ENCODE measurements at places on chromosomes 11 and 22.
A peak's percentile ranks its signal among the peaks of the same experiment; 100 is the strongest.

GRCh38 chr11:134501406-134502152 lies 89.5 kb upstream of the B3GAT1 start:
- no peak for DNase-seq

- no peak for DNase-seq
Observed at GRCh38 chr11:58674609-58675008, 52.1 kb downstream of the CNTF start.

- no peak for DNase-seq
Observed at GRCh38 chr11:111759778-111760407, 6.3 kb downstream of the PPP2R1B start.

DNA sequence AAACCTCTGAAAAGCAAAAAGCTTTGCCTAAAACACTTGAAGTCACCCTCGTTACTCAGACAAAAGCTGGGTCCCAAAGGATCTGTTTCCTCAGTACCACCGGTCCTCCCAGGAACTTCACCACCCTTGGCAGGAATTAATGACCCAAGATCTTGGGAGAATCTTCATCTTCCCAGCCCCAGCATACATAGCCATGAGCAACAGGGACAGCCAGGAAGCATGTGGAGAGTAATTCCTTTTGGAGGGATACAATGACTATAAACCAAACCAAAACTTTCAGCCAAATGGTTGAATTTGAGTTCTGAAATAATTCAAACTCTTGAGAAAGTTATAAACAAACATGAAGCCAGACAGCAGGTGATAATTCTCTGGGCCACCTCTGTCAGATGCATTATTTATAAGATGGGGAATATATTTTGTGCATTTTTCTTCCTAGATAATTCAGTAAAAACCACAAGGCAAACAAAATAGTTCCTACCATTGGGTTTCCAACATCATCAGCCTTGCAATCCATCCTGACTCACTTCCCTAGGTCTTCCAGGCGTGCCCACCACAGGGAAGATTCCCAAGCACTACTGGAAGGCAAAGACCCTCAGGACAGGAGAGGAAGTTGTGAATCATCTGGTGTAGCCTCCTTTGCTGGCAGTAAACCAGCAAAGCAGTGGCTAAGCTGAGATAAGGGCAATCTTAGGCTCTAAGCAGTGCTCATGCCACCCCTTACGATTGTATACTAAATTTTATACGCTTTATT lies 71.7 kb upstream of the DRD2 start:
- no peak for DNase-seq

GRCh38 chr11:3091081-3091845 lies 34.0 kb upstream of the CARS1 start:
- DNase-seq: no peak

DNA sequence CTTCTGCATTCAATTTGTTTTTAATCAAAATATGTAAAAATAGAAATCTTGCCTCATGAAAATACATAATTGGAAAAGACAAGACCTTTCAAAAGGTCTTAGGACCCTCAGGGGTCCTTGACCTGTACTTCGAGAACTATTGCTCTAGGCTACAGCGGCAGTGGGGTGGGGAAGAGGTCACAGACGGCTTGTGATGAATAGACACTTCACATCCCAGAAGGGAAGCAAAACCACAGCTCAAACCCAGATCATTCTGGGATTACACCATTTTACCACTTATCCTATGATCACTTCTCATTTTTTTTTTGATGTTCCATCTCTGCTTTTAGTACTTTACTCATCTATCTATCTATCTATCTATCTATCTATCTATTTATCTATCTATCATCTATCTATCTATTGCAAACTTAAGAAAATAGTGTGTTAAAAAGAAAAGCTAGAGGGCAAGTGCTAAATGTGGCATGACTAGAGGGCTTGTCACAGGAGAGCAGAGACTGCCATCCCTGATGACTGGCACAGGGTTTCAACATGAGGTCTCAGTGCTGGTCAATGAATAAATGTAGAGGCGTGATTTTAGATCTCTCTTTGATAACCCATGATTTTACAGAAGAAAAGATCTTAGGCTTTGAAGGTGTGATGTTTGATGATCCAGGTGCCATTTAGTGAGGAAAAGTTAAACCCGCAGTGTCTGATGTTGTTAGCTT lies 37.1 kb downstream of the RNF141 start:
- no peak for DNase-seq

- no peak for DNase-seq
Observed at GRCh38 chr11:85348945-85349344, 278.2 kb downstream of the DLG2 start.

DNA sequence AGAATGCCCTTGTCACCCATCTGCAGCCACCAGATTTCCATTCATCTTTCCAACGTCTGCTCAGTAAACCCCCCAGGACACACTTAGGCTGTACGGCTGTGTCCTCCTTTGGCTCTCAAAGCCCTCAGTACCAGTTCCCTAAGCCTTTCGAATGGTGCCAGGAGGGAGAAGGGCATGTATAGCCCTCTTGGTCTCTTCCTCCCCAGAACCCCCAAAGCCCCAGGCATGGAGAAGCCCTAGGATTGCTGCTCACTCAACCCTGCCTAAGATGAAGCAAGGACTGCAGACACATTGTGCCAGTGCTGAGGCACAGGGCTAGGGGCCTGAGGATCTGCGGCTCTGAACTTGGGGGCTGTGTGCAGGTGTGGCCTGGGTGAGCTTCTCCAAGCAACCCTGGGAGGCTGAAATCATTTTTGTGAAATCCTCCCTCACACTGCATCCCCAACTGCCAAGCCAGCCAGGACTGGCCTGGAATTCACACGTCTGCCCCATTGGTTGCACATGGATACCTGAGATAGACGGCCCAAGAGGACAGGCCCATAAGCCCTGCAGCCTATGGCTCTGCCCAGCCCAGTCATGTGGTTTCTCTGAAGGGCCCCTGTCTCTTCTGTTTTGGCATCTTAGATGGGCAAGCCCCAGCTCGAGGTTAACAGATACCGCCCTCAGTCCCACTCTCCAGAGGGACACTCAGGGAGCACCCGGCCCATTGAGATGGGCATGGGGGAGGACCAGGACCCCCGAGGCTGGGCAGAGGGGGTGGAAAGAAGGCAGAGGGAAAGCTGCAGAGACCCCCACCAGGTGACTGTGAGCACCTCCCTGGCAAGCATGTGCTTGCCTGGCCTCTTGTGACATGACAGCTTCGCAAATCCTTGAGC lies 34.0 kb downstream of the KCNQ1OT1 start:
- DNase-seq: no peak

DNA sequence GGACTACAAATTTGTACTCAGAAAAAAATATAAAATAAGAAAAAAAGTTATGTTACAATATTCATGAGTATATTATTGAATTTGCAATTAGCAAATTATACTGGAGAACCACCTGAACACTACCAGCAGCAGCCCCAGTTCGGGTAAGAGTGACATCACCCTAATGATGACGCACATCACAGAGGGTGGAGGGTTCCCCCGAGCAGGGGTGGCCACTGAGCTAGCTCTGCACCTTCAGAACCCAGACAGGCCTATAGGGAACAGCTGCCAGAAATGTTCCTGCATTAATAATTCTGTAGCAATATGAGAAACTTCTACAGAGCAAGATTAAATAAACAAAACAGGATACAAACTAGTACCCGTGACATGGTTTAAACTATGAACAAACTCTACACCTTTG lies 17.5 kb upstream of the ARAP1 start:
- DNase-seq: no peak

DNA sequence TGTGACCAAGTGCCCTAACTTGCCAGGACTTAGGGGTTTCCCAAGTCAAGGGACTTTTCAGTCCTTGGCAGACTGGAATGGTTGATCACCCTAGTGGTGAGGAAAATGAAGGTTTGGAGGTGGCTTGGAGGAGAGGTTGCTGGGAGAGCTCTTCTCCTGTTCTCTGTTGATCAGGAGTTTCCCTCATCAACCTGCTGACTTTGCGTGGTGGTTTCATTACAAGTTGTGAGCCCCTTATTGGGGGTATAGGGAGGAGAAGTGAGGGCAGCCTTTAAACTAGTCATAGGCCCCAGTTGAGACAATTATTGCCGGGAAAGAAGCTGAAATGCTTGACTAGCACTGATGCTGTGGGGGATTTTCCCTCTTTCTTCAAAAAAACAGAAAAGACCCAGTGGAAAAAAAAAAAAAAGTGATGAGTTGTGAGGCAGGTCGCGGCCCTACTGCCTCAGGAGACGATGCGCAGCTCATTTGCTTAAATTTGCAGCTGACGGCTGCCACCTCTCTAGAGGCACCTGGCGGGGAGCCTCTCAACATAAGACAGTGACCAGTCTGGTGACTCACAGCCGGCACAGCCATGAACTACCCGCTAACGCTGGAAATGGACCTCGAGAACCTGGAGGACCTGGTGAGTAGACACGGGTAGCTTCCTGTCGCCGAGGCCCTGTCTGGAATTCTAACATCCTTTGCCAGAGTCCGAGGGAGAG lies at the start of gene CXCR5:
Gene CXCR5, plus strand, starts transcription at position 525 of the 704 bp plus-strand sequence. Its CDS starts 50 bp downstream, at position 575.
- DNase-seq: no peak

GRCh38 chr22:50416996-50417395 lies 57.8 kb downstream of the SBF1 start:
- DNase-seq: no peak

DNA sequence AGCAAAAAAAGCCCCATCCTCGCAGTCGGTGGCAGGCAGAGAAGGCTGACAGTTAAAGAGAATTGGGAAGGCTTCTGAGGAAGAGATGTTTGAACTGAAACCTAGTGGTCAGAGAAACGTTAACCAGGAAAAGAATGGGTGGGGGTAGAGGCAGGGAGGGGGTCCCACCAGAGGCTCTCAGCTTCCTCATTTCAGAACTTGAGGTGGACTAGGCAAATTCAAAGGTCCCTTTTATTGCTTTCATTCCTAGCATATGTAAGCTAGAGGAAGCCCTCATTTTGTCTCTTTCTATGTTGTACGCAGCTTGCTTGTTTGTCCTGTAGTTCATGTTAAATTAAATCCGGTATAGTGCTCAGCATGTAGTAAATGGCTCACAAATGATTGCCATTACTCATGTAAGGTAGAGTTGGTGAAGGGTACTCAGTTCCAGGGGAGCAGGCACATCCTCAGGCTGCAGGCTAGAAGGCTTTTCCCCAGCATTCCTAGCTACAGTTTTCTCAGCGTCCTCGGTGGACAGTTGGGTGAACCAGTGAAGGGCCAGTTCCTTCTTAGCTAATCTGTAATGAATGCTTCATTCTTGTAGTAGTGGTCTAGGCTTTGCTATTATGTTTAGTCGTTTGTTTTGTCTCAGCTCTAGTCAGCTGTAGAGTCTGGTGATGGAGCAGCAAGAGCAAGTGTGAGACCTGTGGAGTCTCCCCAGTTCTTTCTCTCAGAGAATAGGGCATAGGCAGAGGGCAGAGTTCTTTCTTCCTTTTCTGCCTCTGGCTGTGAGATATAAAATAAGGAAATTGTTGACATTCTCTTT lies 58.6 kb downstream of the UVRAG start:
- DNase-seq: peak; percentile 59

GRCh38 chr11:12180257-12181205 lies 70.1 kb downstream of the MICAL2 start:
- no peak for DNase-seq

GRCh38 chr11:125578783-125579182 lies 9.5 kb downstream of the EI24 start:
- DNase-seq: no peak

DNA sequence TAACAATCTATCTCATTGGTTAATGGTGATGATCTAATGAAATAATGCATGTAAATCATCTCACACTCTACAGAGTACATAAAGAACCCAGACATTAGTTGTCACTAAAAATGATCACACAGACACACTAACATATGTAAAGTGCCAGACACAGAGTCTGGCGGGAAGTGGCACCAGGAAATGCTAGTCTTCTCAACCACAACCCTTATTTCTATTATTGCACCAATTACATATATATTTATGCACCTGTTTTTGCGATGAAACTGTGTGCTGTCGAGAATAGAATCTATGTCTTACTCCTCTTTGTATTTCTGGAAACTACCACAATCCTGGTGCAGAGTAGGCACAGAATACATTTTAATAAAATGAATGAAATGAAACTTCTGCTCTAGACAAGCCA lies 25.9 kb upstream of the POU2AF3 start:
- no peak for DNase-seq

DNA sequence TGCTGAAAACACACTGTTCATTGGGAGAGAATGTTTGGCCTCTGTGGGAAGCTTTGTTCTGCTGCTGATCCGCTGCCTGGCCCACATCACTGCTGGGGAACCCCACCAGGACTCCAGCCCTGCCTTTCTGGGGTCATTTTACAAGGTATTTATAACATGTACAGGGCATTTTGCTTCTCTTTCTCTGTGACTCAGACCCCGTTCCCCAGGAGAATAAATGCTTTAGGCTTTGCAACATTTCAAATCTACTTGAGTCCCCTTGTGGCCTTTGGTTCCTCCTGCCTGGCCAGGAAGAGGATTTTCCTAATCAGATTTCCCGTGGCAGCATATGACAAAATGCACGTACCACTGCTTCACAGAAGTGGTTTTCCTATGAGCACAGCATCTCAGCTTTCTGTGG lies 43.0 kb downstream of the BTG4 start:
- no peak for DNase-seq

DNA sequence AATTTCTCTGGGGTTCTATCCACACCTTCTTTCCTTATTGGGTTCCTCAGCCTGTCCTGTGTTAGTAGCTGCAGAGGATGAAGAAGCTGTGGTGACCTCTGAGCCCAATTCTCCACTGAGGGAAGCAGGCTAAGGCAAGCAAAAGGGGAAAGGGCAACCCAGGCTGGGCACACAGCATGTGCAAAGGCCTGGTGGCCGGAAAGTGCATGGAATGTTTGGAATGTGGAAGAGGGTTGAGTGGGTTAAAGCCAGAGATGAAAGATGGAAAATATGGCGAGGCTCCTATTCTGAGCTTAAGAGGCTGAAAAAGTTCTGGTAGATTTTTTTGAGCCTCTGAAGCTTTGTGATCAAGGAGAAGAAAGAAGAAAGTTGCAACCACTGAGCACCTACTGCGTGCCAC lies 247.1 kb downstream of the MIAT start:
- DNase-seq: no peak

DNA sequence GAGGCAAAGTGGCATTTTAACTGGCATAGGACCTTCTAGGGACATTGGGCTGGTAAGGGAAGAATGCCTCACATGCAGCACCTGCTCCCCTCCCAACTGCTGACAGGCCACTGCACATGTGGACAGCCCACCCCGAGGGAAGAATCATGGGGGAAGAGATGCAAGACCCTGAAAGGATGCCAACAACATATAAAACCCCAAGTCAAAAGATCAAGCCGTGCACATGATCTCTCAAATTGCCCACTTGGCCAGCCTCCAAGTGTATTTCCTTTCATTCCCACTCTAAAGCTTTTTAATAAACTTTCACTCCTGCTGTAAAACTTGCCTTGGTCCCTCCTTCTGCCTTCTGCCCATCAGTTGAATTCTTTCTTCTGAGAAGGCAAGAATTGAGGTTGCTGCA lies 947.8 kb upstream of the CCDC90B start:
- DNase-seq: no peak

GRCh38 chr11:38598418-38598817 lies 2000.4 kb upstream of the RAG2 start:
- no peak for DNase-seq

- DNase-seq: no peak
Observed at GRCh38 chr11:110613197-110613918, 98.9 kb downstream of the ARHGAP20 start.

- DNase-seq: no peak
Observed at GRCh38 chr22:27644566-27644965, 157.0 kb downstream of the MN1 start.
